ENCODE measurements at places on chromosomes 3 and 15.

DNA sequence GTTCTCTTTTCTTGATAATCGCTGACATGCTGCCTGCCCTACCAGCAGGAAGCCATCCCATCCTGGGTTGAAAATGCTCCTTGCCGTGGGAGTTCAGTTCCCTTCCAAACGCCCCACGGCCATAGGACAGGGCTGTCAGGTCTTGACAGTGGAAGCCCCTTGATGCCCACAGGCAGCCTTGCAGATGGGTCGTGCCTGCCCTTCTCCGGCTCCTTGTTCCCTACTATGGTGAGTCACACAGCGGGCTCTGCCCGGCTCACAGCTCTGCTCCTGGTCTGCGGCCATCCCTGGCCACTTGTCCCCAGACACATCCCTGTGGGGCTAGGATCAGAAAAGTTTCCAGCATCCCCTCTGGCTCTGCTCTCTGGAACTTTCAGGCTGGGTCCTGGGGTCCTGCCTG, 6.2 kb upstream of the APBA2 start:
- no peak for DNase-seq

GRCh38 chr3:47414666-47415587, 34.1 kb downstream of the PTPN23 start:
- no peak for DNase-seq

DNA sequence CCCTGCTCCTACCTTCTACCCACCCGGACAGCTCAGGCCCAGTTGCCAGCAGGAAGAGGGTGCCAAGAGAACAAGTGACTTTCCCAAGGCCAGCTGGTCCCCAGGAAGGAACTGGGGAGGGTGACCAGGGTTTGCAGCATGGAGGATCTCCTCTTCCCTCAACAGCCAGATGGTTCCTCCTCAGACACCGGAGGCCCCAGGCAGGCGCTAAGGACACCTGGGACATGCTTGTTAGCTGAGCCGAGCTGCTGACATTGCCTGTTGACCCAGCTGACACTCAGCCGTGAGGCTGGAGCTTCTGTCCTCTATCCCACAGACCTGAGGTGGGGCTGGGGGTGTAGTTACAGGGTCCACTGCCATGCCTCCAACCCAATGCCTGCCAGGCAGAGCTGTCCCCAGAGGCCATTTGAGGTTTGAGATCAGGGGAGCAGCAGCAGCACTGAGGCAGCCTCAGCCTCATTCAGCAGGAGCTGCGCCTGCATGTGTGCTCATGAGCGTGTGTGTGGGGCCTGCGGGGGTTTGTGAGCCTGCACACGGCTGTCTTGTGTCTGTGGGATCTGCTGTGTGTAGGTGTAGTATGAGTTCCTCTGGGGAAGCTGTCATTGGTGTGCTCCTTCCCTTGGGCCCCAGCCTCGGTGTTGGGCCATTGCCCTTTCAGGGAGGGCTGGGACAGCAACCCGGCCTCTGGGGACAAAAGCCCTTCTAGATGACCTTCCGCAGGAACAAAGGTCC, 7.1 kb downstream of the CPLX3 start:
- no peak for DNase-seq

DNA sequence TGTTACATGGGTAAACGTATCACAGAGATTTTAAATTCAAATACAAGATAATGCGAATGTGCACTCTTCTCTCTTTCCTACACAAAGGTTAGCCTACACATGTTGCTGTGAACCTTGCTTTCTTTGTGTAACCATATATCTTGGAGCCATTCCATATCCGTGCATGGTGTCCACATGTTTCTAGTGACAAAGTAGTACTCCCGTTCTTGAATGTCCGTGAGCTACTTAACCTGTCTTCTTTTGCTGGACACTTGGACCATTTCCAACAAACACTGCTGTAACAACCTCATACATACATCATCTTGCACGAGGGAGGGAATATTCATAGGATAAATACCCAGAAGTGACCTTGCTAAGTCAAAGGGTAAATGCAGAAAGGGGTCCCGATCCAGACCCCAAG, 75.0 kb downstream of the STRIT1 start:
- DNase-seq = no peak

GRCh38 chr15:82810890-82811426, 1.5 kb downstream of the WHAMM start:
- peak; percentile 13 for DNase-seq

- no peak for DNase-seq
Observed at GRCh38 chr15:40430271-40430805, 10.4 kb upstream of the BAHD1 start.

DNA sequence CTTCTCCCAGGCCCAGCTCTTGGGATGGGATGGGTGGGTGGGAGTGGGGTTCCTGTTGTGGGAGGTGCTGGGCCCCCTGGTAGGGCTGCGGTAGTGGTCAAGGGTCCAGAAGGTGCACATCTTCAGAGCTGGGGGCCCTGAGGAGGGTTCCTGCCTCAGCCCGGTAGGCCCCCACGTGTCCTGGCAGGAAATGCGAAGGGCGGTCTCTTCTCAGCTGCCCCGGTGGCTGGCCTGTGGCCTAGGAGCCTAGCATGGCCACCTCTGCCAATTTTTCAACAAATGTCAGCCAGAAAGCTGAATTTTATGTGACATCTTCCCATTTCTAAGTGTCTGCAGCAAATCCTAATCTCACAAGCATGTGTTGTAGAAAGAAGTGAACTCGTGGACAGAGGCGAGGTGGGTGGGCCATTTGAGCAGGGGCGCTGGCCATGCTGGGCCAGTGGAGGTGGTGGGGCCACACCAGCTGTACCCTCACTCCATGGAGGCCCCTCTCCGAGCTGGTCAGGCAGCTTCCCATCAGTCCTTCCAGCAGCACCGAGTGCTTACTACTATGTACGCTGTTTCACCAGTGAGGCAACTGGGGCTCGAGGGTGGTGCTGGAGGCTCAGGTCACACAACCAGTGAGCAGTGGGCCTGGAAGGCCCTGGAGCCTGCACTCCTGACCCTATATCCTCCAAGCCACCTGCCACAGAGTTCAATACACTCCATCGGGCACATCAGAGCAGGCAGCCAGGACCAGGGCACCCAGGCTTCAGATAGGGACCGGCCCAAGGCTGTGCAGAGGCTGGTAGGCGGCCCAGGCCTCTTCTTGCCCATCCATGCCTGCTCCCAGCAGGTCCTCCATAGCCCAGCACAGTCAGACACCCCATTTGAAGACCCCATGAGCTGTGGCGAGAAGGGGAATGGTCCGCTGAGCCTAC, 23.2 kb downstream of the FBLN2 start:
- no peak for DNase-seq

DNA sequence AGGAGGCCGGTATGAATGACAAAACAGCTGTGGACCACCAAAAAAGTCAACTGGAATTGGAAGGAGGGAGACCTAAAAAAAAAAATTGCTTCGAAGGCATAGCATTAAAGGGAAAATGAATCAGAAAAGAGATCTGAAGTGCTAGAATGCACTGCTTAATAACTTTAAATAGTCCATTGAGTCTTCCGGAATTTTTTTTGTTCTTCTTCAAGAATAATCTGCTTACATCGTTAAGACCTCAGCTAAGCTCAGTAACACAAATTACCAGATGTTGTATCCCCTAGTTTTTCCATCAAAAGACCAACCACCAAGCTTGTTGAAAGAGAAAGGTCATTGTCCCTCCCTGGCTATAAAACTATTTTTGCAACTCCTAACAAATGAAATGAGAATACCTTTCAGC, 560.5 kb downstream of the NR2F2 start:
- DNase-seq = no peak

- no peak for DNase-seq
Observed at GRCh38 chr15:33742306-33742705, 226.0 kb upstream of the CHRM5 start.

- peak; percentile 57 for DNase-seq
Observed at GRCh38 chr15:99925661-99926461, 192.6 kb upstream of the LYSMD4 start.

DNA sequence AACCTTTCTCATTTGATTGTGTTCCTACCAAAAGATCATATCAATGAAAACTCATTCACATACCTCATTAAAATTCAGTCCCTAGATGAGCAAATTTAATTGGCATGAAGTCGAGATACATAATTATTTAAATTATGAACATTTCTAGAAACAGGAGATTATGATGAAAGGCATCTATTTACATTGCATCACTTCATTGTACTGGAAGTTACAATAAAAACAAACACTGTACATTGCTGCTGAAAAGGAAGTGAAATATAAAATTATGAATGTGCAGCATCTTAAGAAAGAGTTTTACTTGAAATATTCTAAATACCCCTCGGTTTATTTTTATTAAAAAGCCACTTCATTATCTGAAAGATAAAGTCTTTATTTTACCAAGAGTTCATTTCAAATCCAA, 163.4 kb upstream of the ZNF385D start:
- no peak for DNase-seq

DNA sequence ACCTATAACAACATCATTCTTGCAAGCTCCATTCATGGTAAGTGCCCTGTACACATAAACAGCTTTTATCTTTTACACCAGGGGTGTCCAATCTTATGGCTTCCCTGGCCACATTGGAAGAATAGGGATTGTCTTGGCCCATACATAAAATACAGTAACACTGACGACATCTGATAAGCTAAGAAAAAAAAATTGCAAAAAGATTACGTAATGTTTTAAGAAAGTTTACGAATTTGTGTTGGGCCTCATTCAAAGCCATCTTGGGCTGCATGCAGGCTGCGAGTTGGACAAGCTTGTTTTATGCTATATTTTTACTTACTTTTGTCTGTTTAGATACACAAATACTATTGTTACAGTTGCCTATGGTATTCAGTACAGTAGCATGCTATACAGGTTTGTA, 31.6 kb downstream of the ZNF654 start:
- no peak for DNase-seq

- no peak for DNase-seq
Observed at GRCh38 chr15:40075298-40076044, 33.2 kb downstream of the BMF start.

GRCh38 chr3:183875411-183875810, 9.3 kb downstream of the PARL start:
- DNase-seq = no peak

DNA sequence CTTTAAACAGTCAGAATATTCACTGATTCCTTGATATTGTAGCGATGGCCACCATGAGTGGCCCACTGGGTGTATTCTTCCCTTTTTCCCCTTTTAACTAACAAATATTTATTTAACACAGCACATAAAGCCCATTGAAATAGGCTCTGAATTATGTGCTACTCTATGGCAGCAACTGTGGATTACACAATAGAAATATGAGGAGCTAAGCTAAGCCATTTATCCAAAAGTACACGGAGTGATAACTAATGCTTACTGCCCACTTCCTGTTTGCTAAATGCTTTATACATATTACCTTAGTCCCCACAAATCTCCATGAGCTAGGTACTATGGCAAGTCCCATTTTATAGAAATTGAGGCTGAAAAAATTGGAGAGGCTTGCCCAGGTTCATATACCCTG, 17.9 kb downstream of the ILDR1 start:
- no peak for DNase-seq

- no peak for DNase-seq
Observed at GRCh38 chr3:170623524-170623923, 37.6 kb upstream of the SLC7A14 start.

GRCh38 chr3:16388850-16389441, 123.9 kb downstream of the OXNAD1 start:
- DNase-seq = no peak

- DNase-seq = no peak
Observed at GRCh38 chr3:48915296-48915695, 3.3 kb upstream of the ARIH2 start.
